ENCODE measurements at places on chromosomes 7 and 10.

- DNase-seq: no peak
These were observed 276.5 kb downstream of the DGKB start for GRCh38 chr7:14626076-14626475.

- no peak for DNase-seq
These were observed 437.3 kb upstream of the SEMA3A start for GRCh38 chr7:84631913-84632312.

DNA sequence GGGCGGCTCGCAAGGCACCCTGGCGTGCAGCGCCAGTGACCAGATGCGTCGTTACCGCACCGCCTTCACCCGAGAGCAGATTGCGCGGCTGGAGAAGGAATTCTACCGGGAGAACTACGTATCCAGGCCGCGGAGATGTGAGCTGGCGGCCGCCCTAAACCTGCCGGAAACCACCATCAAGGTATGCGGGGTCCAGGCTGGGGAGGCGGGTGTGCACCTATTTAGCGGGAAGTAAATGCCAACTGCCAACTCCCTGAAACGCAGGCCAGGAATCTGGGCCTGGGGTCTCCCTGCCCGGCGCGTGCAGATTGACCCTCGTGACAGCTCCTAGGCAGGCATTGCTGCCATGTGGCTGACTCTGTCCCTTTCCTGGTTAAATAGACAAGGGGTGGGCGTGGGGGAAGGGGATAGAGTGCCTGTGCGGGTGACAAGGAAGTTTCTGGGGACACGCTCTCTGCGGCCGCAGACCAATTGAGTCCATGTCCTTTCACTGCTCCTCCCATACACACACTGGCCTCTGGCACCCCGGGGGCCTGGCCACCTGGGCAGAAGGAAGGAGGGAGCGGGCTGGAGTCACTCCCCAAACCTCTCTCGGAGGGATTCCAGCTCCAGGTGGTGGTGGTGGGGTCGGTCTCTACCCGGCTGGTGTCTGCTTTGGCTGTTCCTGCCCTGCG lies 2.7 kb downstream of the EVX1 start:
- no peak for DNase-seq

GRCh38 chr10:78686444-78687060 lies 382.2 kb upstream of the ZMIZ1 start:
- no peak for DNase-seq

- no peak for DNase-seq
These were observed 449.3 kb downstream of the CNTNAP2 start for GRCh38 chr7:146565872-146566271.
